ENCODE measurements at places on chromosomes 1 and 21.

DNA sequence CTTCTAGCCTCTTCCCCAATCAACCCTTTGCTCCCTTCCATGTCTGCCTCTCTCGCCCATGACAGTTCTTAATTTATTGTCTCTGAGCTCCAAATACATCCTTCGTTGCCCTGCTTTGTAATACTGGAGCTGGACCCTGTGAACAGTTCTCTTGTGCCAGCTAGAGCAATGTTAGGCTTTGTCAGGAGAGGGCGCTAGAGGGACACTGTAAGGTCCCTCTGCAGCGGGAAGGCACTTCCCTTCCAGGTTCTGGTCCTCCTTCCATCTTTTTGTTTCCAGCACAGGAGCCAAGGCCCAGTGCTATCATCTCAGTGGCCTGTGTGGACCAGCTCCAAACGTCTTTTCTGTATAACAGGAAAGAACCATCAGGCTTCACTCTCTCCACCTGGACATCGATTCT lies 95.9 kb downstream of the PTPRU start:
- DNase-seq = no peak

DNA sequence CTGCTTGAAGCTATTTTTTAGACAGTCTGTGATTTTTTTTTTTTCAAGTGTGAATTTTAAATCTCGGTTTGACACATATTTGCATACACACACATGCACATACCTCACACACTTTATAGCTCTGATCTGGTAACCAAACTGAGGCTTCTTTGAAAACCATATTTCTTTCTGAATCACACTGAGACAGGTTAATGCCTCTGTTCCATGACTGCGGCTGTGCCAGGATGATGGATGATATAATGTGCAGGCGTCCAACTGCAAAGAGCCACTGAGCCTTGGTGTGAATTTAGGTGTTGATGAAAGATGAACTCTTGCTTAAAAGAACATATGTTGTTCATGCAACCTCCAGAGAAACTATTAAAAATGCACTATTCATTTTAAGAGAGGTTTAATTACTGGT lies 504.0 kb upstream of the OLFM3 start:
- no peak for DNase-seq

- no peak for DNase-seq
Observed at GRCh38 chr1:78703806-78704205, 54.2 kb downstream of the IFI44 start.

- no peak for DNase-seq
Observed at GRCh38 chr1:98045211-98045766, 124.5 kb upstream of the DPYD start.

DNA sequence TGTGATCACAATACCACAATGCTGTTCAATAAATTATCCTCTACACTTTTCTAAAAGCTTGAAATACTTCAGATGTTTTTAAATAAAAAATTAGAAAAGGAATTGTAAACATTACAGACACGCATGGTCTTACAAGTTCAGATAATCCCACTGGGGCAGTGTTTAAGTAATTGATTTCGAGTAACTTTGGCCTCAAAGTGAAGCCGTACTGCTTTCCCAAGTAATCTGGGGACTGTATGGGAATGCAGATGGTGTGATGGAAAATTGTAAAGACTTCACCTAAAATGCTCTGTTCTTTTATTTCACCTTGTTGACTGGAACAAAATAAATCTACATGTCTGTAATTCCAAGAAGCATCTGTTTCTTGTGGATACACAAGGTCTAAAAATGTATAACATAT lies 401.7 kb upstream of the LYPLAL1 start:
- no peak for DNase-seq

DNA sequence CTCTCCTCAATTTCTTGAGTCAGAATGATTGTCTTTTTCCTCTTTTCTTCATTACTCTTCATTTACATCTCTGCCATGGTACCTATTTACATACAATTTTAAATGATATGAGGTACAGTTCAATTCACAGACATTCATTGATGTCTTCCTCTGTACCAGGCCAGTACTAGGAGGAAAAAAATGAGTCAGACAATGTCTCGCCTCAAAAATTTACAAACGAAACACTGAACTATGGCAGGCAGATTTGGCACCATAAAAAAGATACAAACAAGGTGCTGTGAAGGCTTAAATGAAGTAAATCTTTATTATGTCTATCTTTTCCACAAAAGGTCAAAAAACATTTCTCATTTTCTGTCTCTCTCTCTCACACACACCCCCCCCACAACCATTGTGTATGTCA lies 71.0 kb downstream of the RGS13 start:
- DNase-seq = no peak

DNA sequence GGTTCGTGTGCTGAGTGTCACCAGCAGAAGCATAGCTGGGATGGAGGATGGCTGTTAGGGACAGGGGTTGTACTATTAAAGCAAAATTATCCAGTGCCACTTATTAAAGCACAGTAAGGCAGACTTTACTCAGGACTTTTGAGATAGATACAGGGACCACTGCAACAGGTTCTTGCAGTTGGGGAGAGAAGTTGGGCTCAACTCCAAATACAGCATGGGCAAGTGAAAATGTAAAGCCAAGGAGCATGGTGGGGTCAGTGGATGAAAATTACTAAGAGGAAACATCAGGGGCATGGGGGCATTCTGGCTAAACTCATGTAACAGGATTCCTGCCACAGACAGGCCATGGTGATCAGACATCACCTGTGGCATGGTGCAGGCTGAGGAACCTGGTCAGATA lies 15.0 kb upstream of the REN start:
- no peak for DNase-seq

All from fibroblast of skin of left biceps (primary cell).